Fibroblast of lung (primary cell): ENCODE measurements at places on chromosomes 16 and 17.

GRCh38 chr17:64773836-64774761 lies 112.0 kb upstream of the SMURF2 start:
- DNase-seq, result peak; percentile 57

- DNase-seq, result peak; percentile 14
Measured at GRCh38 chr17:1058423-1059130, 61.6 kb downstream of the TIMM22 start.

GRCh38 chr17:43665084-43665936 lies 3.6 kb upstream of the MEOX1 start:
- peak; percentile 13 for DNase-seq

- DNase-seq, result peak; percentile 55
Measured at GRCh38 chr16:71895679-71896365, 491 bp downstream of the IST1 start.

DNA sequence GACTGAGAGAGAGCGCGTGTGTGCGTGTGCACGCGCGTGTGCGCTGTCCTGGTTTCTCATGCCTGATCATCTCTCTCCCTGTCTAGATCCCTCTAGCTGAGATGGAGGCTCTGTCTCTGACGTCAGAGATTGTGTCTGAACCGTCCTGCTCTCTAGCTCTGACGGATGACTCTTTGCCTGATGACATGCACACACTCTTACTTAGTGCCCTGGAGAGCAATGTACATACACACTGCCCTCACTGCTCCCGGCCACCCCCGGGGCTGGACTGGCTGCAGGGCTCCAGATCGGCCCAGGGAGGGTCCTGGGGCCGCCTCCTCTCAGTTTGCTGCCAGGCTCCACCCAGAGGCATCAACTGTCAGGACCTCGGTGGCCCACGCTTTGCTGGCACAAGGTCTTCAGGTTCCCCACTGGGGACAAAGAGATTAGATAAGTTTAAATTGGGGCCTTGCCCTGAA lies 13.1 kb upstream of the ABCC3 start:
- DNase-seq, result no peak

DNA sequence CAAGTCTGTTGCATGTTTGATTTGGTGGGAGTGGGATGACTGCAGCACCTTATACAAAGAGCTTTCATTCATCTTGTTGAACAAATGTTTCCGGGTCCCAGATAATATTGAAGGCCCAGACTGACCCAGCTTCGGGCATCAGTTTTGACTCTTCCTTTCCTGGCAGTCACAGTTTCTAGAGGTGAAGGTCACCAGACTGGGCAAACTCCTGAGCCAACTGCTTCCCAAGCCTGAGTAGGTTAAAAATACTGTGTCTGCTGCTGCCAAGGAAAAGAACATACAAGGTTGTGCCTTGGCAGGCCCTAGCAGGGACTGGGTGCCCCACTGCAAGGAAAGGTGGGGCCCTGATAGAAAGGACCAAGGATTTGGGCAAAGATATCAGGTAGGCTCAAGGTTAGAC lies 4.5 kb downstream of the BCKDK start:
- no peak for DNase-seq

- no peak for DNase-seq
Measured at GRCh38 chr16:81709016-81709900, 69.8 kb upstream of the PLCG2 start.

GRCh38 chr16:16183562-16183961 lies 39.7 kb downstream of the ABCC6 start:
- no peak for DNase-seq

DNA sequence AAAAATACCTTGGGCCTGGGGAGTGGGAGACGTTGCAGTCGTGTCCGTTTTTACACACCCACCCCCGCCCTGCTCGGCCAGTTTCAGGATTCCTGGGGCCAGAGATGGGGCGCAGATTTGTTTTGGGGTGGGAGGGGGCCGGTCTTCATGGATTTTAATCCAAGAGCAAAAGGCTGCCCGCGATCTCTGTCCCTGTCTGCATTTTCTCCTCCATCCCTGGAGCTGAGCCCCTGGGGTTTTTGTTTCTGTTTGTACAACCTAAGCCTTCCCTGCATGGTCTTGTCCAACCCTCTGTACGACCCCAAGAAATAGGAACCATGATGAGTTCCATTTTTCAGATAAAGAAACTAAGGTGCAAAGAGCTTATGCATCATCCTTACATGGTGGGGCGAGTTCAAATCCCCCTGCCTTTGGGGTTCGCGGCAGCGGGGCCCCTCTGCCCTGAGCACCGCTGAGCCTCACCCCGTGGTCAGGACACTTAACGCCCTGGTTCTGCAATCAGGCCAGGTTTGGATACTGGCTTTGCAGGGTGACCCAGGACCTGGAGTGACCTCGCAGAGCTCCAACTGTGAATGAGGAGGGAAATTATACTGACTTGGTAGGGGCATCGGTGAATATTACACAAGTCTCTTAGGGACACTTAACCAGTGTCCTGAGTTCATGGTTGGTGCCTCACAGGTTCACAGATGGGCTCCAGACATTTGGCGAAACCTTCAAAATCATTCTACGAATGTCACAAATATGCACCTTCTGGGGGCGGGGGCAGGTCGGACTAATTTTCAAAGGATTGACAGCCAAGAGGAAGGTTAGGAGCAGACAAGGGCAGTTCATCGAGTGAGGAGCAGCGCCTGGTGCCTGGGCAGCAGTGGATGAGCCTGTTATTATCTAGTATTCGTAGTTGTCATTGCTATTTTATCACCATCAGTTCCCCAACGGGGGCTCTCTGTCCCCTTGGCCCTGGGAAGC lies 4.1 kb upstream of the FOXF1 start:
- DNase-seq, result no peak

- no peak for DNase-seq
Measured at GRCh38 chr17:1478418-1478817, 14.1 kb downstream of the MYO1C start.

GRCh38 chr17:51857052-51857597 lies 301.4 kb downstream of the CA10 start:
- DNase-seq, result no peak

- DNase-seq, result no peak
Measured at GRCh38 chr16:48885471-48885870, 275.5 kb upstream of the N4BP1 start.

- DNase-seq, result no peak
Measured at GRCh38 chr17:11780621-11781020, 182.4 kb downstream of the DNAH9 start.

DNA sequence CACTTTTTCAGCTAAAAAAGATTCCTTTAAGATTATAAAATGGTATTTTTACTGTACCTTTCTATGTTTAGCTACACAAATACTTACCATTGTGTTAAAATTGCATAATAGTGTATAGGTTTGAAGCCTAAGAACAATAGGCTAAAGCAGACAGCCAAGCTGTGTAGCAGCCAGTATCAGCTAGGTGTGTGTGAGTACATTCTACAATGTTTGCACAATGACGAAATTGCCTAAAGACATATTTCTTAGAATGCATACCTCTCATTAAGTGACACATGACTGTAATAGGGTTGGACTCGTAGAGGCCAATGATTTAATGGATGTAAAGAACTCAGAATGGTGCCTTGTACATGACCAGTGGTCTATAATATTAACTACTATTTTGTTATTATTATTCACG lies 1.9 kb upstream of the MT1B start:
- no peak for DNase-seq

GRCh38 chr17:28147017-28147416 lies 104.5 kb downstream of the NLK start:
- peak; percentile 14 for DNase-seq

GRCh38 chr16:1427473-1428461 lies 3.1 kb upstream of the PERCC1 start:
- no peak for DNase-seq

DNA sequence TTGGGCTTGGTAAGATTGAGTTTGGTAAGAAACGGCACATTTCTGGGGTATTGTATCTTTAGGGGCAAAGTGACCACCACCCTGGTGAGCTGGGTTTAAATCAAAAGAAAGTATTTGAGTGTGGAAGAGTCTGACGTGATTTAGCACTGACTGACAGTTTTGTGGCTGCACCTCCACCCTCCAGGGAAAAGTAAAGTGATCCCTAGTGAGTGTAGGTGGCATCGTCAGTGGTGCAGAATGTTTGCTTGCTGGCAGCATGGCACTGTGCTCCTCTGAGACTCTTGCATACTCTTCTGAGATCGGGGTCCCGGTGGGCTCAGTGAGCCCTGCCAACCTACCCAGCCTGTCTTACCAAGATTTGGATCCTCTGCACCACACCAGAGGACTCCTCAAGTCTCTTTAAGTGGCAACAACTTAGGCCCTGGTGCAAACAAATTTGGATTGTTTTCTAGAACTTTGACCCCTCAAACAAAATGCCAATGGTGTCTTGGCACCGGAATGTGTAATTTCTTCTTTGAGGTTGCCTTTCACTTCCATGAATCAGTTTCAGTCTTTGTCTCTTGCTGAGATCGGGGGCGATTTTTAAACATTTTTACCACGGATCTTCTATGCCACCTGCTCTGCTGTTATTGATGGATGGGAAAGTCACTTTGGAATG lies 2.8 kb downstream of the PRKCB start:
- no peak for DNase-seq
